ENCODE measurements at places on chromosomes 1 and 21.

- no peak for DNase-seq
These were observed 3.9 kb downstream of the COL18A1 start for GRCh38 chr21:45408801-45409261.

GRCh38 chr1:227891223-227891954, 56.3 kb downstream of the WNT9A start:
- peak; percentile 7 for DNase-seq

- DNase-seq = no peak
These were observed 208.1 kb downstream of the PATJ start for GRCh38 chr1:61950418-61950817.

GRCh38 chr1:52917156-52917555, 4.4 kb downstream of the ECHDC2 start:
- no peak for DNase-seq

DNA sequence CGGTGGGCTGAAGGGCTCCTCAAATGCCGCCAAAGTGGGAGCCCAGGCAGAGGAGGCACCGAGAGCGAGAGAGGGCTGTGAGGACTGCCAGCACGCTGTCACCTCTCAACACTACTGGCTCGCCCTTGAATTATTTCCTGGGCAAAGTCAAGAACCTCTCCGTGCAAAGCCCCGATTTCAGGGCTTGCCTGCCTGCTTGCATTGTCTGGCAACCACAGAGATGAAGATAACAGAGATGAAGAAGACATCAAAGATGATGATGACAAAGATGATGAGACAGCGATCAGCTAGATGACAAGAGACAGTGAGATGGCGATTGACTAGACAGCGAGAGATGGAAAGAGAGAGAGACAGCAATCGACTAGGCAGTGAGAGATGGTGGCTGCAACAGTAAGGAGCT, 976.5 kb downstream of the ADGRL2 start:
- DNase-seq = peak; percentile 9

- no peak for DNase-seq
These were observed 86.7 kb downstream of the USP24 start for GRCh38 chr1:55128418-55128995.

DNA sequence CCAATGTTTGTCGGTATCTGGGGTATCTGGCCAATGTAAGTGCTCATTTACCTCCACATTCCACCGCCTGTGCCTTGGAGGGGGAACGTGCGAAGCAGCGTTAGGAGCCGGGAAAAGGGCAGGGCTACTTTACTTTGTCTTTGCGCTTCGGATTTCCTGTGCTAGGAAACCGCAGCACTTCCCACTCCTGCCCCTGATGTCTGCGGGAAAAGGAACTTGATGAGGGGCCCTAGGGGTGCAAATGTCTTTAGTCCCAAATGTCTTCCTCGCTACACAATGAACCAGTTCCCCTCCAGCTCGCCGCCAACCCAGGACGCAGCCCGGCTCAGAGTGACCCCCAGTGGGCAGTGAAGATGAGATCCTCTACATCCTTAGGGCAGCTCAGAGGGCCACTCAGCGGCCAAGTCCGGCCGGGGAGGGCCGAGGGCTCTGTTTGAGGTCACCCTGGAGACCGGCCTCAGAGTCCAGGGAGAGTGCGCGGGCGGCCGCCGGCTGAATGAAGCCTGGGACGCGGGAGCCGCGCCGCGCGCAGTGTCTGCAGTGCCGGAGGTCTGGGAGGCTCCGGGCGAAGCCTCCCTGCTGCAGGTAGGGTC, at the start of gene DYNLT5:
Gene DYNLT5 (plus strand): TSS at position 460 of the 593 bp plus-strand sequence. CDS start 2,200 bp downstream, outside the sequence.
- DNase-seq = no peak

- no peak for DNase-seq
These were observed 26.2 kb downstream of the ENAH start for GRCh38 chr1:225626698-225627097.
